ENCODE measurements at places on chromosomes 7 and 10. TPM values are rescaled to one million over a fixed set of nuclear protein-coding genes. Genes with fewer than 3 reads are reported as not detected.

GRCh38 chr7:154990964-154991540, 11.9 kb downstream of the PAXIP1 start:
- no peak for DNase-seq

GRCh38 chr10:83917537-83918506, 221.5 kb upstream of the GHITM start:
- peak; percentile 64 for DNase-seq

The ZNF365 gene
- total RNA-seq, result 0.39 TPM

The ADRB1 gene
- total RNA-seq, result 0.35 TPM

DNA sequence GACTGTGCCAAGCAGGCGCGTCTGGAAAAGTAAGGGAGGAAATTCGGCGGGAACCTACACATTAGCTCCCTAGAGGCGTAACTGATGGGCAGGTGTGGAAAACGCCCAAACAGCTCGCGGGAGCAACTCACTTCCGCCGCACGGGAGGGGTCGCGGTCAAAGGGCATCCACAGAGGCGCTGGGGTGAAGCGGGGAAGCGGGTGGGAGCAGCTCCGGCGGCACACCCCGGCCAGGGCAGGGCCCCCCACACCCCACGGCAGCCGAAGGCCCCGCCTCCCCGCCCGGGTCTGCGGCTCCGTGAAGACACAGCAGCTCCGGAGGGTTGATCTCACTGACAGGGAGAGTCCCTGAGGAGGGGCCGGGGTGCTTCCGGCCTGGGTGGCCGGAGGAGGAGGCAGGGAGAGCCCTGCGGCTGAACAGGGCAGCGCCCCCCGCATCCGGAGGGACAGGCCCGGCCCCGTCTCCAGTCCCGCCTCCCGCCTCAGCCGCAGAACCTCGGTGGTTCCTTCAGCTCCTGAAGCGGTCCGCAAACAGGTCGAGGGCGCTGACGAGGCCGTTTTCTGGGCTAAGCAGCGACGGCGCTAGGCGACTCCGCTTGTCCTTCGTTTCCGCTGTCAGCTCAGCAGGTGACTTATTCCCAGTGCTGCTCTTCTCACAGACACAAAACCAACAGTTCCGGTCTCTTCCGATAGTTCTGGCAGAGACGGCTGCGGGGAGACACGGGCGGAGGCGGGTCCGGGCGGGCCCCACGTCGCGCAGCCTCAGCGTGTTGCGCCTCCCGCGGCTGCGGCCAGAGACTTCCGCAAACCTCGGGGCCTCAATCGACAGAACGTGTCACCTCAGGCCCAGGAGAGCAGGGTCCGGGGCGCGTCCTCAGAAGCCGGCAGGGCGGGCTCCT, 276.1 kb downstream of the DNAJB6 start:
- peak; percentile 30 for DNase-seq

The ACSL5 gene
- total RNA-seq, result 0.22 TPM

DNA sequence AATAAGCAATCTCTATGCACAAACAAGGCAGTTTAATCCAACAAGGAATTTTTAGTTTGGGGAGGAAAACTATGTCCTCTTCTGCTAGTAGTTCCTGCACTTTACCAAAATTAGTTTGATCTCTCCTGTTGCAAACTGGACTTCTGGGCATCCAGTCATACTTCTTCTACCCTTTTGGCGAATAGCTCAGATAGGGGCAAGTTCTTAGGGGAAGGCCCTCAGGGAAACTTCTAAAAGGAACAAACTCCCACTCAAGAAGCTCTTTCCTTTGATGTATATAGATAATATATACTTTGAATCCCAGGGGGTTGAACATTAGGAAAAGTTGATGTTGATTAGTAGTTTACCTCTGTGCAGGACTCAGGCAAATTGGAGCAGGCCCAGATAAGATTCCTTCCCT, 21.5 kb upstream of the PPP1R17 start:
- no peak for DNase-seq

DNA sequence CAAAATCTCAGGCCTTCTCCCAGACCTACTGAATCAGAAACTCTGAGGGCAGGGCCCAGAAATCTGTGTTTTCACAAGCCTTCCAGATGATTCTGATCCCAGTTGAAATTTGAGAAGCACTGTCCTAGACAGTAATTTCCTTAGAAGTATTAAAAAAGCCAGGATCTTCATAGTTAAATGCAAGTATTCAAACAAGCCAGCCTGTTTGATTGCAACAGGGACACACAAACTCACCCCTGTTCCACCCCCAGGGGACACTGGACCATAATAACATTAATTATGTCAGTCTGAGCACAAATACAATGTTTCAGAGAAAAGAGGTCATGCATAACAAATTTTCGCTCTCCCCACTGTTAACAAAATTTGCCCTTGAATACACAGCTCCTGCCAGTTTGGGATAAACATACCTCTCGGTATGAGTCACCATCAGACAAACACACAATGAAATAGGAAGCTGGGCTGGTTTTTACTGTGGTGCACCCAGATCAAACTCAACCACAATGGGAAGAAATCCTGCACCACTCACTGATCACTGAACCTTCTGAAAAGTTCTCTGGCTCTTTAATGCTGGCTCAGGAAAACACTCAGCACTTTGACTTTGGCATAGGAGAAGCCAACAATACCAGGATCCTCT, 34.3 kb downstream of the ABLIM1 start:
- DNase-seq, result no peak

GRCh38 chr7:57646901-57647246, 196.9 kb downstream of the ZNF716 start:
- DNase-seq, result no peak

DNA sequence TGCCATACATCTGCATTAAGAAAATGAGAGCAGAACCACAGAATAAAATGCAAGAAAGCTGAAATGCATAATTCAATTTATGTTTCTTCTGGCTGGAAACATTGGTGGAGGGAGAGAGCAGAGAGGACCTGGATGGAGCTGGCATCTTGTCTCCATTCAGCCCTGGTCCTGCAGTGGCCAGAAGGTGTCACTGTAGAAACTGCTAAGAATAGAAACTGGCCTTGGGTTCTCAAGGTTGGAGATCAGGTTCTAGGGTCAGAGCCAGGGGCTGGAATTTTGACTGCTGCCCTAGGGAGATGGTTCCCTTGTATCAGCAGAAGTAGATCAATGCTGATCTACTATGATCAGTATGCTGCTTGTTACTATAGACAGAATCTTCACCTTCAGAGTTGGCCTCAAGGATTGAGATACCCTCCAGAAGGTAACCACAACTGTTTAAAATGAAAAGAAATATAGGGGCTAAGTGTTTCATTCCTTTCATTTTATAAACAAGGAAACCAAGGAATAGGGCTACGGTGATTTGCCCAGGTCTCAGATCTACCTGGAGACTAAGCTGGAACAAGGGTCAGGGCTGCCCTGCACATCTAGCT, 13.1 kb downstream of the TAS2R41 start:
- DNase-seq, result peak; percentile 48

- peak; percentile 50 for DNase-seq
Observed at GRCh38 chr10:12768156-12769100, 233.1 kb downstream of the CCDC3 start.

The RHOBTB1 gene
- 6.9 TPM for total RNA-seq

GRCh38 chr7:70040970-70041766, 442.9 kb downstream of the AUTS2 start:
- no peak for DNase-seq

The WAPL gene
- 48.0 TPM for total RNA-seq

- DNase-seq, result no peak
Observed at GRCh38 chr7:27642271-27642670, 20.4 kb downstream of the HIBADH start.

DNA sequence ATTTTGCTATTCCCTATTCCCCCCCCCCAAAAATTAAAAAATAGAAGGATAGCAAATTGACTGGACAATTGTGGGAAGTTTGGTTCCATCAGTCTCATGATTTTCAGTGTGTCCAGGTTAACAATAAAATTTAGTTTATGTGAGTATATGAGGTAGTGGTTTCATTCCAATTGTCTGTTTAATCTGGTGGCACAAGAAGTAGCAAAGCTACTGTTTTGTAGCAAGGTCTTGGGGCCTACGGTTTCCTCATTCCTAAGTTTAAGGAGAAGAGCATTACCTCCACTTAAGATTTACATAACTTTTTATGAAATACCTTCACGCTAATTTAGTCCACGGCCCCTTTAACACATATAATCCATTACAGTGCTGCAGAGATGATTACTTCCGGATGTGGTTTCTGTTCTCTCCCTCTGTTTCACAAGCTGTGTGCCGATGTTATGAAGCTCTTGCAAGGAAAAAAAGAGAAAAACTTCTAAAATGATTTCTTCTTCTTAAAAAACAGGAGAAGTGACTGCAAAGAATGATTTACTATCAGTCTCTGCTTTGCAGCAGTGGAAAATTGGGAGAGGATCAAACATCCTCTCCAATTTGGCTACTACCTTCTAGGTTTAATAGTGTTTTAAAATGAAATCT, 32.7 kb upstream of the NPVF start:
- no peak for DNase-seq

DNA sequence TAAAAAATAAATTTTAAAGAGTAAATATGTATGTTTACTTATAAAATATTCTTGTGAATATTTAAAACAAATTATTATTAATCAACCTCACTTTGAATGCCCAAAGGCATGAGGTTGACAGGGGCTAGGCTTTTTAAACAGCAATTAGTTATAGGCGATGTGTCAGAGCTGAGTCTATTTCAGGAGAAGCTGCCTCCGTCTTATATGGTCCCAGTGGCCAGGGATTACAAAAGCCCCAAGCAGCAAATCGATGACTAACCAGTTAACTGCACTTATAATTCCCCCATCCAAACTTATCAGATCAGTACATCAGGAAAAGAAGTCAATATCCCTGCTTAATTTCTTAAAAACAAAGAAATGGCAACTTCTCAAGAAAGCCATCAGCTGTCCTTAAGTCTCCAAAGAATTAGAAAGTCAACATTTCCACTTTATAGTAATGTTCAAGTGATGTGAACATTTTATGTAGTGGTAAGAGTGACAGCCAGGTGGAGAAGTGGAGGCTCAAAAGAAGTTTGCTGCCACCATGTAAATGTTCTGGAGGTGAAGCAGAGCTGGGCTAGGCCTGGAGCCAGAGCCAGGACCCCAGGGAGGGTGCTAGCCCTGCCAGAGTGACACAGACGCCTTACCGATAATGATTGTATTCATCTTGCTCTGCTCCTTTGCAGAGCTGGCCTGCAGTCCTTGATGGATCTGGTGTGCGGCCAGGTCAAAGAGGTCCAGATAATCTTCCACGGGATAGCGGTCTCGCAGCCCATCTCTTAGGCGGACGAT, 51.5 kb downstream of the CHST15 start:
- DNase-seq, result no peak

- no peak for DNase-seq
Observed at GRCh38 chr7:40795607-40796006, 660.8 kb downstream of the SUGCT start.

- no peak for DNase-seq
Observed at GRCh38 chr7:128115336-128115820, 84.1 kb upstream of the LRRC4 start.

- DNase-seq, result no peak
Observed at GRCh38 chr7:6436385-6436685, 11.4 kb downstream of the DAGLB start.

- DNase-seq, result no peak
Observed at GRCh38 chr7:151373599-151373998, 32.0 kb downstream of the NUB1 start.
